ENCODE measurements at places on chromosomes 3 and 15.
A peak's percentile ranks its signal among the peaks of the same experiment; 100 is the strongest.

DNA sequence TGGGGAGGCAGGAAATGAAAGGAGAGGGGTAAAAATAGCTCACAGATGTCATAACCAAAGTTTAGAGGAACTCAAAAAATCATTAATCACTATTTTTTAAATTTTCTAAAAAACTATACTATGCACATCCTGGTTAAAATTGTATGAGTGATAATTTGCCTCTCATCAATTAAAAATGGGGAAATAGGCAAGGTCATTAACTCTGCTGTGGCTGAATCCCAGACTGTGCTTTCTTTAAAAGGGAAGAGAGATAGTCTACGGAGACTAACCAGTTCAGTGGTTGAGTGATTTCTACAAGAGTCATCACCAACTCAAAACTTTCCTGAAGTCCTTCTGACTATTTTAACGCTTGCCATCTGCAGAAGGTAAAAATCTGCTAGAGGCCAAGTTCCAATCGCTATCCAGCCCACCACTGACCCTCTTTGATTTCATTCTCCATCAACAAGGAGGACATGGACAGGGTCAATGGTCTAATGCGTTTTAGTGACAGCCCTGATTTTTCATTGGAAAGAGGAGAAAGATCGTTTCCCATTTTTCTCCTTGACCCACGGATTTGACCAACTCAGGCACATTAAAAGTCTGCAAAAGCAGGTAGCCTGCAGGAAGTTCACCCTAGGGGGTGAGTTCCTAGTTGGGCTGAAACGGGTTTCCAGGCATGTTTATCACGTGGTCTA is 850 bp downstream of the SUCLG2 start:
- DNase-seq = no peak

GRCh38 chr3:87771337-87772192 is 287.2 kb downstream of the CGGBP1 start:
- peak; percentile 10 for DNase-seq

DNA sequence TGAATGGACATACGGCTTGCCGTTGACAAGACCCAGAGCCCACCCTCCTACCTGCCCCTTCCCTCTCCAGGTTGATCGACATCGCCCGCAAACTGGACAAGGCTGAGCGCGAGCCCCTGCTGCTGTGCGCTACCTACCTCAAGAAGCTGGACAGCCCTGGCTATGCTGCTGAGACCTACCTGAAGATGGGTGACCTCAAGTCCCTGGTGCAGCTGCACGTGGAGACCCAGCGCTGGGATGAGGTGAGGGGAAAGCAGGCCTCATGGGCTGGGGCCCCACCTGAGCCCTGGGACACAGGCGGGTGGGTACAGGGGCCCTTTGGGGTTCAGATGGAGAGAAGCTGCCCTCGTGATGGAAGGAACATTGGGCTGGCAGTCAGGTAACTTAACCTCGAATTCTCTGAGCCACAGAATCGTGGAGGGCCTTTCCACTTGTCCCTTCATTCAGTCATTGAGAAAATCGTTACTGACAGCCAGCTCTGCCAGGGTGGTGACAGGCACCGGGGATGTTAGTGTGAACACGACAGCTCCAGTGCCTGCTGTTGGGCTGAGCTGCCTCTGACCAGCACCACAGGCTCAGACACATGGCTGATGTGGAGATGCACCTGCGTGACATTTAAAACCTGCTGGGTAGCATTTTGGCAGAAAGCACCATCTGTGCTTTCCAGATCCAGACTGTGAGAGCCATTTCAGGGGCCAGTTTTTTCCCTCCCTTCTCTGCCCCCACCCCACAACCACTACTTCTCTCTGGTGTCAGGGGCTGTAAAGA is 25.6 kb upstream of the RHO start:
- no peak for DNase-seq

GRCh38 chr15:38091078-38091645 is 156.7 kb downstream of the TMCO5A start:
- no peak for DNase-seq

- DNase-seq = no peak
Measured at GRCh38 chr15:80183306-80183705, 30.5 kb downstream of the FAH start.

DNA sequence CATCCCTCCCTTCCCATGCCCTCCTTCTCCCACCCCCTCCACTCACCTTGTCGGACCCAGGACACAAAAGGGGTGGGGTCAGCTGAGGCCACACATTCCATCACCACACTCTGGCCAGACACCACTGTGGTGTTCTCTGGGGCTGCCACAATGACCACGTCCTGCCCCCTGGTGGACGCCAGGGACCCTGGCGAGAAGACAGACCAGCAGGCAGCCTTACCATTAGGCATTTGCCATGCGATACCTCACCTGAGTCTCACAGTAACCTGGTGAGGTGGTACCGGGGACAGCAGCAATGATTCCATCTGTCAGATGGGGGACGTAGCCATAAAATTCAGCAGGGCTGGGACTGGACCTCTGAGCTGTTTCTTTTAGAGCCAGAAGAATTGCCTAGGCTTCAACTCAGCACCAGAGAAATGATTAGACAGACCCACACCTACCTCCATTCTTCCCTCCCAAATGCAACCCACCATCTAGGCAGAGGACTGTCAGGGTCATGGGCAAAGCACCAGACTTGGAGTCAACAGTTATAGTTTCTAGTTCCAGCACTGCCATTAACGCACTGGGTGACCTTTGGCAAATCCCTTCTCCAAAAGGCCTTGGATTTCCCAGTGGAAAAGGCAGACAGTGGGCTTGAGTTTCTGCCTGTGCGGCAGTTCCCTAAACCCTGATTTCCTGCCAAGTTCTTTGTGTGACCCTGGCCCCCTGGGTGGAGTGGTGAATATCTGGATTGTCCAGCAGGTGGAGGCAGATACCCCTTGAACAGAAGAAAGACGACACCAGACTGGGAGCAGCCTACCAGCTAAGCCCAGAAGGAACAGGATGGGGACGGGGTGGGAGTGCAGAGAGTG is 21.8 kb downstream of the IGDCC4 start:
- DNase-seq = no peak

DNA sequence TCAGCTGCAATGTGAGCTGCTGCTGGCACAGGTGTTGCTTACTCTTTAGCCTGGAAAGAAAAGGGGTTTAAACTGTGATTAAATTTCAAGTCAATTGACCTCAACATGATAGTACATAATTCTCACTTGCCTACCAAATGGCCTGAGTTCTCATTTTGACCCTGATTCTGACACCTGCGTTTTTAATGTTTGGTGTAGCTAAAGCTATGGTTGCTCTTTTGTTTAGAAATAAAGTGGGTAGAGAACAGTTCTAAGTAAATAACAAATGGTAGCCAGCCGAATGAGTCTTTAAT is 100.8 kb upstream of the SOX2 start:
- no peak for DNase-seq

GRCh38 chr3:30615615-30616346 is 9.4 kb downstream of the TGFBR2 start:
- DNase-seq = no peak

- no peak for DNase-seq
Measured at GRCh38 chr3:161854232-161854771, 357.7 kb downstream of the OTOL1 start.

GRCh38 chr15:25439369-25439836 is 579 bp upstream of the UBE3A start:
- no peak for DNase-seq

DNA sequence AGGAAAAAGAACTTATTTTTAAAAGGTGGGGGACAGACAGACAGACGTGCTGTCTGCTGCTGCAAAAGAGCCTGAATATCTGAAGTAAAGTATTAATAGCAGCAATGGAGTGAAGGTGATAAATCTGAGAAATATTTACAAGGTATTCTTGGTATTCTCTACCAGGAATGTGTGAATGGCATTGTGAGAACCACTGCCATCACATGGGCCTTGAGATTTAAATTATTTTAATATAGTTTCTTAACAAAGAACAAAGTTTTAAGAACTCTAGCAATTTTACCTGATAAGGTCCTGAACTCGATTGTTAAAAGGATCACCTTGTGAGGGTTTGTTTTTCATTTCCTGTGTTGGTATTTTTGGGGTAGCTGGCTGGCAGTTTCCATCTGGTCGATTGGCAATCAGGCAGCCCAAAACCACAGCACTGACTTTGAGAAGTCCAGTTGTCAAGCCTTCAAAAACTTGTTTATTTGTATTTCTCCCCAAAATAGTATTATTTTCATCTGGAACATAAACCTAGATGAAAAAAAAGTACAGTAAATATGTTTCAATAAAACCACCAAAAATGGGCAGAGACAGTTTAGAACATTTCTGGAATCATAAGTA is 97.3 kb downstream of the ISL2 start:
- DNase-seq = no peak

DNA sequence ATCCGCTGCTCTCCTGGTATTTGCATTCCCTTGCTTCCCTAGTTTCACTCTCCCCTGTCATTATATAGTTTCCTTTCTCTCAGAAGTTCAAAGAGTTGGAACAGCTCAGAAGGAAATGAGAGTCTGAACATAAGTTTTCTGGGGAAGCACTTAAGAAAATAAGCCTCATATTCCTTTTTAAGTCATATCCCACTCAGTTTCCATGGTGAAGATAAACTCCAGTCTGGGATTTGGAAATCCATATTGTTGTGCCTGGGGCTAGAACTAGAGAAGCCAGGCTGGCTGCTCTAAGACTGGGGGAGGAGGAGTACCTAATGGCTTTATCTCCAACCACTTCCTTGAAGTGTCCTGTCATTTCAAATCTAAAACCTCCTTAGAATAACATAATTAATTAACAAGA is 134.2 kb upstream of the ALCAM start:
- no peak for DNase-seq

DNA sequence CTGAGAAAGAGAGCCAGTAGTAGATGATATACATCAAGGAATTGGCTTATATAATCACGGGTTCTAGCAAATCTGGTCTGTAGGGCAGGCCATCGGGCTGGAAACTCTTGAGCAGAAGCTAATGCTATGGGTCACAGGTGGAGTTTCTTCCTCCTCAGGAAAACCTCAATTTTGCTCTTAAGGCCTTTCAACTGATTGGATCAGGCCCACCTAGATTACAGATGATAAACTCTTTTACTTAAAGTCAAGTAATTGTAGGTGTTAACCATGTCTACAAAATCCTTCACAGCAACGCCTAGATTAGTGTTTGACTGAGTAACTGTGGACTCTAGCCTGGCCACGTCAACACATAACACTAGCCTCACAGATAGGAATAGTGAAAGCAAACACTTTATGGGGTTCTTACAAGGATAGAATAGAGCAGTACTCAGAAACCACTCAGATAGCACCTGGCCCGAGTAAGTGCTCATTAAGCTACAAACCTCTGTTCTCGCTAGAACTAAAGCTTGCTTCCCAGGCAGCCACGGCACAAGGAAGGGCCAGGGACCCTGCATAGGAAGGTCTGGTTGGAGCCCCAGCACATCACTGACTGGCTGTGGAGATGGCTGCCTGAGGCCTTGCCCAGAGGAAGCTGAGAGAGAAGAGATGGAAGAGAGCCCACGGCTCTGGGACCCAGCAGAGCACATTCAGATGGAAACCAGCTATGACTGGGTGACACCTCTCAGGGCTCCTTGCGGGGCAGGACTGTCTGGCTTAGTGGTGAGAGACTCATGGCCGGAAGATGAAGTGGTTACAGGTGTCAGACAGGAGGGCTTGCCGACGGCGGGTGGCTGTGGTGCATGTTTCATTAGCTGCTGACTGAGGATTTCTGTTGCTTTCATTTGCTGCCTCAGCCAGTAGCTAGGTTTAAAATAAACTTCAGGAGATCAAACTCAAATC is 202.5 kb upstream of the TLE3 start:
- DNase-seq = peak; percentile 43

DNA sequence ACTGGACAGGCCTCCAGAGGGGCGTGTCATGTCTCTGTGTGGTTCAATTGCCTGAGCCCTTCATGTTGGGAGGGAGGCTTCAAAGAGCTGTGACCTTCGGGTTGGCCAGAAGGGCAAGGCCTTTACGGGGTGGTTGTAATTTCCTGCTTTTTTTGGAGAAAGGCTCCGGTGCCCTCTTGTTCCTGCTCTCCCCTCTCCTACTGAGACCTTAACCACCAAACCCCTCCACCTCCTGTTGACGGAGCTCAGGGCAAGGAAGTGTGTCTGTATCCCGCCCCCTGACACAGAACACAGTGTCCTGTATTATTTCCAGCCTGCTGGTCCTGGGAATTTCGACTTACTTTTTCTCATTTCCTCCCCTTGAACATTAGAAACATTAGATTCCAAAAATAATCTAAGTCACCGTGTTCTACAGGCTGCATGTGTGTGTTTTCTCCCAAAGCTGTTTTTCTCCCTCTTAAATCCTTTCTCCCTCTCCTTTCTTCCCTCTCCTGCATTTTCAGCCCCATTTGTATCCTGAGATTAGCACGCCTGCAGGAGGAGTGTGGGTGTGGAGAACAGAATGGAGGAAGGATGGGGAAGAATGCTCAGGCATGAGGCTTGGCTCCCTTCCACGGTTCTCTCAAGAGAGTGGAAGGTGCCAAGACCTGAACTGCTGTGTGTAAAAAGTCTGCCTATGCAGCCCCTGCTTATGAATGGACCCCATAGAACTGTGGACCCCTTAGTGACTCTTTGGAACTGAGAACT is 285.4 kb upstream of the ROPN1 start:
- no peak for DNase-seq

DNA sequence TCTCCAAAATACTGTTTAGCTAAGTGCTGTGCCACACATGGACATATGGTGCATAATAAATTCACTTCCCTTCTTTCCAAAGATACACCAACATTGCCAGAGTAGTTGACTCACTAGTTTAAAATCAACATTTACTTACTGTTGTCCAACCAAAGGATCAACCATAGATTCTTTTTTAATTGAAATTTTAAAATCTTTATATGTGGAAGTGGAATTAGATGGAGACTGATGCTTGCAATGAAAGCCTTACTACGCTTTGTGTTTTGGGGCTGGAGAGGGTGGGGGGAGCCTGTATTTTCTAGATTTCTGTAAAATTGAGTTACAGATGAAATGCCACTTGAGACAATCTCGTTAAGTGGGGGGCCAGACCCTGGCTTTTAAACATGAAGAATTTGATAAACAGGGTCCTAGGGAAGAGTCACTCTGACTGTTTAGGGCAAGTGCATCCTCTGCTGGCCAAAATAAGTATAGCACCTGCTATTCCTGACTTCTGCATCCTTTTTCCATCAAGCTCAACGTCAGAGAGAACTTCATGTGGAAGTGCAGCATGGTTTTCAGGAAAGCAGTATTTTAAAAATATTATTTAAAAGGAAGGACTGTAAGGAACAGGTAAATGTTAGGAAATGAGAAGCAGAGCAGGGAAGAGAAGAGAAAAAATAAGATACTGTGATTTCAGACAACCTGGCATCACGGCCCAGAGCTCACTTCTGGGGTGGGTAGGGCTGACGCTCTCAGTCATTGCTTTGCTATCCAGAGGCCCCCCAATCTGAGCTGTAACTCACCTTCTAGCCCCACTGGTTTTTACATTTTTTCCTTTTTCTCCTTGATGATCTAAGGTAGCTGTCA is 76.7 kb downstream of the BOC start:
- peak; percentile 21 for DNase-seq

DNA sequence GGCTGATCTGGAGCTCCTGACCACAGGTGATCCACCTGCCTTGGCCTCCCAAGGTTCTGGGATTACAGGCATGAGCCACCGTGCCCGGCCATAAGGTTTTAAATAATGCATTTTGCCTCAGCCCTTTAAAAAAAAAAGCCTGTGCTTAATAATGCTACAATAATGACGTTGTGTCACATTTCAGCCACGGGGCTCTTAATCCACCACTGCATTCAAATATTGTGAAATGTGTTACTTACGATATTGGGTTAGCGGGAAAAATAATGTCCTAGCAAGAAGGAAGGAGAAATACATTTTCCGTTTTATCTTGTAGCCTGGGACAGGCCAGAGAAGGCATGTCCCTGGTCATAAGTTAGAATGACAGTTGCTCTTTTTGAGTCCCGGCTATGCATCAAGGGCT is 17.6 kb downstream of the PAQR5 start:
- no peak for DNase-seq

GRCh38 chr3:127630811-127631714 is 2.1 kb downstream of the PODXL2 start:
- no peak for DNase-seq

GRCh38 chr3:32401126-32401525 is 9.5 kb downstream of the CMTM7 start:
- no peak for DNase-seq

Measured in stimulated activated CD4-positive, alpha-beta T cell treated with anti-CD3 and anti-CD28 coated beads, Interleukin-2, amount 100 ng/mL, for 4 hours (primary cell).